ENCODE measurements at places on chromosomes 2 and 18.

- no peak for DNase-seq
Observed at GRCh38 chr2:135149251-135149650, 97.2 kb downstream of the RAB3GAP1 start.

- no peak for DNase-seq
Observed at GRCh38 chr2:70188460-70188859, 2.4 kb downstream of the C2orf42 start.

DNA sequence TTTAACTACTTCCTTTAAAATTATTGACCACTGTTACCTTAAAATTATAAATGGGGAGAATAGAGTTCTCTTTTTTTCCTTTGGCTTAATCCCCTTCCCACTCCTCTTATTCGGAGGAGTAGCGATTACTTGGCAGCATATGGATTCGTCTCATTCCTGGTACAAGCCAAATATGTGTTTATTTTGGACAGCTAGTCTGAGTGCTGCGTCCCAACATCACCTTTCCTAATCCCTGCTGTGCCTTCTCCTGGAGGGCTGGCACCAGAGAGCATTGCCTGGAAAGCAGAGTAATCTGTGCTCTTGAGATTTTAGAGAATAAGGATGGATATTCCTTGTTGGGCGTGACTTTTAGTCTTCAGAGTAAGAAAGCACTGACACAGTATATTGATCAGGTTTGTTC is 185.6 kb downstream of the AGAP1 start:
- DNase-seq, result no peak

DNA sequence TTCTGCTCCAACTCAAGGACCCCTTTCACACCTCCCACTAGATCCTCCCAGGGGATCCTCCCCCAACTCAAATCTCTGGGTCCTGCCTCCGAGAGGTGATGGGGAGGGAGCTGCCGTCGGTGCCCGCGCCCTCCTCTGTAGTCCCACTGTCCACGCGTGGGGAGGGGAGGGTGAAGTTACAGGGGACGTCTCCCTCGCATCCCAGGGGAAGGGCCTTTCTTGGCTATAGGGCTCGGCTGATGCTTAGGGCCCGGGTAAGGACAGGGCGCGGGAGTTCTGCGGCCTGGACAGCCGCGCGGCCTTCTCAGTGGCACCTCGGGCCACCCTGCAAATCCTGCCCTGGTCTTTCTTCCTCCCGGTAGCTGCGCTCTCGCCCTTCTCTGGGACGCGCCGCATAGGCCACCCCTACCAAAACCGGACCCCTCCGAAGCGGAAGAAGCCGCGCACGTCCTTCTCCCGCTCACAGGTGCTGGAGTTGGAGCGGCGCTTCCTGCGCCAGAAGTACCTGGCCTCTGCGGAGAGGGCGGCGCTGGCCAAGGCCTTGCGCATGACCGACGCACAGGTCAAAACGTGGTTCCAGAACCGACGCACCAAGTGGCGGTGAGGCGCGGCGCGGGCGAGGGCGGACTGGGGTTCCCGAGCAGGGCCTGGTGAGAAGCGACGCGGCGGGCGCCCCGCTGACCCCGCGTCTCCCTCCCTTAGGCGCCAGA is 1.2 kb downstream of the TLX2 start:
- DNase-seq, result no peak

GRCh38 chr2:27800856-27801255 is 29.3 kb downstream of the MRPL33 start:
- DNase-seq, result no peak

GRCh38 chr2:75022516-75022915 is 64.1 kb downstream of the POLE4 start:
- DNase-seq, result no peak

- DNase-seq, result no peak
Observed at GRCh38 chr2:155115846-155116245, 417.4 kb downstream of the KCNJ3 start.

DNA sequence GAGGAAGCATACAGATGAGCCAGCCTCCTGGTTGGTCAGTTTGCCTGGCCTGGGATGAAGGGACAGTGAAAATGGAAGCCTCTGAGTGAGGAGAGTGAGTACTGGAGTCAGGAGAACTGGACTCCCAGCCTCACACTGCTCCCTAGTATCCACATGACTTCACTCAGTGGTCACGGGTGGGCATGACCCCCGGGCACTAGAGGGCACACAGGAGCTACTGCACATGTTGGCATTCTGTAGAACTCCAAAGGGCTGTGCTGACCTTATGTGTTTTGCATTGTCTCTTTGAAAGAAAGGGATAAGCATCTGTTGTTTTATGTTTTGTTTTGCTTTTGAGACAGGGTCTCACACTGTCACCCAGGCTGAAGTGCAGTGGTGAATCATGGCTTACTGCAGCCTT is 23.7 kb downstream of the NCAPH start:
- DNase-seq, result no peak

DNA sequence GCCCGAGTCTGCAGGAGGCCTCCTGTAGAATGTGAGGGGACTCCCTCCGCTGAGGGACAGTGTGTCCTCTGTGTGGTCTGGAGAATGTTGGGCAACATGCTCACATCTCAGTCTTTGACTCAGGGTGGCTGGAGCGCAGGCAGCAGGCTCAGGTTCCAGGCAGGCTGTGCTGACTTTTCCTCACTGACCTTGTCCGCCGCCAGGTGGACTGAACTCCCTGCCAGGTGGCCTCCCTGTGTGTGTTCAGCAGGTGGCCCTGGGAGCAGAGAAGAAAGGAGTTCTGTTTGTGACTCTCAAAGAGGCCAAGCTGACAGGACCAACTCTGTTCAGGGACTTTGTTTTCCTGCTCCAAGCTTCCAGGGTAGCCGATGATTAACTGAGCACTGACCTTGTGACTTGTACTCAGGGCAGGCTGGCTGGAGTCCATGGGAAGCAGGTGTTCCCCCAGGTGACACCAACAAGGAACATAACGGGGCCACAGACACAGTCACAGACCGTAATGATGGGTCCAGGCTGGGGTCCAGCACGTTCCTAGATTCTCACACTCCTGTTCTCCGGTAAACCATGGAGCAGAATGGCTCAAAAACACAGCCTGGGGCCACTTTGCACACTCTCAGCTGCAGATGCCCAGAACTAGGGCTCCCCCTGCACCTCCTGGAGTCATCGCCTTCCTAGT is 439.8 kb downstream of the RNF144A start:
- DNase-seq, result no peak

GRCh38 chr2:231127936-231128335 is 3.1 kb upstream of the HTR2B start:
- DNase-seq, result no peak

GRCh38 chr18:37538526-37539205 is 26.9 kb downstream of the CELF4 start:
- DNase-seq, result no peak

DNA sequence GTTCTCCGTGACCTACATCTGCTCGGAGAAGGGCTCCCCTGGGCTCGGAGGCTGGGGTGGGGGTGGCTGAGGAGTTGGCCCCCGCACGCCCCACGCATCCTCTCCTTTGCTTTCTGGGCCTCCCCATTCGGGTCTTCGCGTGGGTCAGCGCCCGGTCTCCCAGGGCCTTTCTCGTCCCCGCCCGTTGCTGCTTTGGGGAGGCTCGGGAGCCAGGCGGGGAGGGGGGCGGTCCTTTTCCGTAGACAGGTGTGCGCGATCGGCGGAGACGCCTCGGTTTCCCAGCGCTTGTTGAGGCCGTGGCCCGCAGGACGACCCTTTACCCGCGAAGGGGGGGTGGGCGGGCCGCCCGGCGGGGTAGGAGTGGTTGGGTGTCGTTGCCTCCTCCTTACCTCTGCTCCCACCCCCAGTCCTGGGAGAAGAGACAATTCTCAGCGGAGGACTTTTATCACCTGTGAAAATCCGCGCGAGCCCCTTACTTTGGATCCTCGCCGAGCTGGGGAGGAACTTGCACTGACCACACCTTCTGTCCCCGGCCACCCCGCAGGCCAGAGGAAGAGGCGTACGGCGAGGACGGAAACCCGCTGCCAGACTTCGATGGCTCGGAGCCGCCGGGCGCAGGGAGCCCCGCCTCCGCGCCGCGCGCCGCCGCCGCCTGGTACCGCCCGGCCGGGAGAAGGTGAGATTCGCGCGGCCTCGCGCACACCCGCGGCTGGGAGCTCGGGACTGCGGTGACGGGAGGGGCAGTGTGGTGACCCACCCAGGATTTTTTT is 2.6 kb downstream of the ADCYAP1 start:
- DNase-seq, result no peak

DNA sequence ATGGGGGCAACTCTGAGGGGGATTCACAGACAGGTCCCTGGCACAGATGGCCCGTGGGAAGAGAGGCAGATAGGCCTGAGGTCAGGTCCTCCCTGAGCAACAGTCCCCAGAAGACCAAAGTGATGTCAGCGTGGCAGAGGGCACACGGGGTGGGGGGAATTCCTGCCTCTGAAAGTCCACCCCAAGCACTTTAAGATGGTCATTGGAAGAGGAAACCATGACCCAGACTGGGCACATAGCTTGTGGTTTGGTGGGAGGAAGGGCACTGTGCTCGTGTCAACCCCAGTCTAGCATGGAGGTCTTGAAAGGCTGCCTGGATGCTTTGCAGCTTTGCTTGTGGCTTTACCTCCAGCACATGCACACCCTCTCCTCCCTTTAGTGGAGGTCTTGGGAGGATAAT is 38.0 kb upstream of the SIX2 start:
- no peak for DNase-seq

DNA sequence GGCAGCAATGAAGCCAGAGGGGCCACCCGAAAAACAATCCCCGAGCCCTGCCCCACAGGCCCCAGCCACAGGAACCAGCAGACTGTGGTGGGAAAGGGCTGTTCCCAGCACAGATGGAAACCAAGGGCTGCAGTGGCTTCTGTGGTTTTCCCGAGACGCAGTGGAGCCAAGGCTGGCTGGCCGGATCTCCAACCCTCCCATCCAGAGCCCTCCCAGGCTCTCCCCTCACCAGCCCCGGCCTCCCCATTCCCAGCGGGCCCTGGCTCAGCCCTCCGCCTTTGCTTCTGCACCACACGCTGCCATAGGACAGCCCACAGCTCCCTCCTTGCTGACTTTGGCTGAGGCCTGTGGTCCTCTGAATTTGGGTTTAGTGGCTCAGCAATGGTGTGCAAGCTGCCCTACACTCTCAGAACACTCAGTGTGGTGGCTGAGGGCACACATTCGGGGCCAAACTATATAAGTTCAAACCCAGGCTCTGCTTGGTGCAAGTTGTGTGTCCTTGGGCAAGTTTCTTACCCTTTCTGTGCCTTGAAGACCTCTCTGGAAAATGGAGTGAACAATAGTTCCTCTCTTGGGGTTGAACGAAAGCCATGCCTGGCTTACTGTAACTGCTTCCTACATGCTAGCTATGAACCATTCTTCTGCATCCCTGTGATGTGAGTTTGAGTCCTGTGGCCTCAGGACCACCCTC is 200.1 kb downstream of the SMAD7 start:
- no peak for DNase-seq

- DNase-seq, result no peak
Observed at GRCh38 chr2:223095207-223095606, 43.2 kb downstream of the KCNE4 start.

DNA sequence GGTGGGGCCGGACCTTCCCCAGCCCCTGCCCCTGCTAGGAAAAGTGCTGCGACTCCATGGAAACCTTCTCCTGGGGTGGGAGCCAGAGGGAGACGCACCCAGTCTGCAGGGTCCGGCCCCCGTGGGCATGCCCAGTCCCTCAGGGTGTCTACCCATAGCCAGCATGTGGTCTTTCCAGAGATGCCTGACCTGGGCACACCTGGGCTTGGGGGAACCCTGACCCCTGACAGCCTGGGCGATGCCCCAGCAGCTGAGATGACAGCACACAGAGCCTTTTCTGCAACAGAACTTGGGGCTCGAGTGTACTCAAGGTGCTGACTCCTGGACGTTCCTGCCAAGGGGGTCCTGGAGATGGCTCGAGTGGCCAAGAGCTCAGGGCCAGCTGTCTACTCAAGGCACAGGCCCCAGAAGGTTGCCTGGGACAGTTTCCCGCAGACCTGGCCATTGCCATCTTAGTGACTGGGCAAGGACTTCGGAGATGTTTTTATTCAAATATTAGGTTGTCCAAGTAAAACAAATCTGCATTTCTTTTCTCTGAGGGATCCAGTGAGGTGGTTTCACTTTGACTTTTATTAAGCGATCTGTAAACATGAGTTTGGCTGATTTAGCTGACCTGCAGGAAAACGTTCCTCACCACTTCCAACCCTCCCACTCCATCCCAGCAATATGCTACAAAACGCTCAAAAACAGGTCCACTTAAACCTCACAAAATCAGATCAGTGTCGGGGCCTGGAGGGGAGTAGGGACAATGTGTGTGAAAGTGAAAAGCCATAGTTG is 228.0 kb downstream of the EIPR1 start:
- no peak for DNase-seq

DNA sequence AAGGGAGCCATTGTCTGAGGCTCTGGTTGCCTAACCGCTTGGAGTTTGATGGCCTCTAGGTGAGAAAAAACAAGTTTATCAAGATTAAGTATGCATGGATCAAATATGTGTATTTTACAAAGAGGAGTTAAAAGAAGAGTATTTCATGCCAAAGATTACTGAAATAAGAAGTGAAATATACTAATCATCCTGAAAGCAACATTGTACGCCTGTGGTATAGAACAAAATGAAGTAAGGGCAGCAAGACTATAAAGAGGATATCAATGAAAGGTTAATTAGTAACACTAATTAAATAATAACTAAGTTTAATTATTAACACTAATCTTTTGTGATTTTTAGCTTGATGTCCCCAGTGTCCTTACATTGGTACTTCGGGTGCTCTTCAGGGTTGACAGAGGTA is 276.7 kb downstream of the CALCRL start:
- DNase-seq, result no peak

DNA sequence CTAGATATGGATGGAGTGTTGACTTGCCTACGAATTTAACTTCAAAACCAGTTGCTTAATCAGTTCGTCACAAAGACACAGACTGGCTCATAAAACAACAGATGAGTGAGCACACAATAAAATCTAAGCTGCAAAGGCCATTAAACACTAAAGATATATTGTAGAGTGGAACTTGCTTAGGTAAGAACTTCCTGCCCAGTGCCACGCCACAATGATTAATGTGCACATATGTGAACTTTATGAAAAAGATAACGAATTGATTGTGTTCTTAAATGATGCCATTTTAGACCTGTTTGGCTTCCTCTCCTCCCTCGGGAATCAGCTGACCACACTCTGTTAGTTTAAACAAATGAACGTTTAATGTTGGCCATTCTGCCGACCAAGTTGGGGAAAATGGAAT is 2031.3 kb upstream of the CELF4 start:
- DNase-seq, result no peak
